Esophagus muscularis mucosa (tissue), 4 donors: ENCODE measurements at places on chromosomes 1 and 21.

DNA sequence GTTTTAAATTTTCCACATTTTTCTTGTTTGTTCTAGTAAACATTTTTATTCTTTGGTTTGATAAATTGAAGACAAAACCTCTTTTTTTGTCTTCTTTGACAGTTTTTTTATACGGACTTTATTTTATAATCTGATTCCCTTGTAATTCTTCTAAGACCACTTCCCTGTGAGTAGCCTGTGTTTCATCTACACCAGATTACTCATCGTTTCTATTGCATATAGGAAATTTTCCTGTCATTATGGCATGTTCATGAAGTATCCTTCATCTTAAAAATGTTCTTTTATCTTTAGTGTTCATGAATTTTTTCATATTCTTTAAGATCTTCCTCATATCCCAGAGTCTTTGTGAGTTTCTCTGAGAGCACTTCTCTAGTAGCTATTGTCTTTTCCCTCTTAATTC is 109.8 kb downstream of the USP25 start:
- no peak for DNase-seq

DNA sequence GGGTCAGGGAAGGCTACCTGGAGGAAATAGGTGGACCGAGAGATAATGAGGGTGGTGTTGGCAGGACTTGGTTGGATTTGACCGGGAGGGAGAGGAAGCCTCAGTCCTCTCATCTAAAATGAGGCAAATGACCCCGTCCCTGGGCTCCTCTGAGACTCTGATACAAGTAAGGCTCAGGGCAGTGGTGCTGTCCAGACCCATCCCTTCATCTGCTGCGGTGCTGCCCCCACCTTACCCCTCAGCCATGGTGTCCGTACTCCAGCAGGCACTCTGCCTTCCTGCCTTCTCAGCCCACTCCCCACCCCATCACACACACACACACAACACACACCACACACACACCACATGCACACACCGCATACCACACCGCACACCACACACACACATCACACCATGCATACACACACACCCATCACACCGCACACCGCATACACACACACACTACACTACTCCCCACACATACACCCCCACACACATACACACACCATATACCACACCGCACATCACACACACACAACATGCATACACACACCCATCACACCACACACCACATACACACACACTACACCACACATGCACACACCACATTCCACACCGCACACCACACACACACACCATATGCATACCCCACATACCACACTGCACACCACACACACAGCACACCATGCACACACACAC is 29.4 kb upstream of the SLC26A9 start:
- DNase-seq: no peak

GRCh38 chr1:235093013-235093695 is 35.5 kb downstream of the TOMM20 start:
- no peak for DNase-seq

DNA sequence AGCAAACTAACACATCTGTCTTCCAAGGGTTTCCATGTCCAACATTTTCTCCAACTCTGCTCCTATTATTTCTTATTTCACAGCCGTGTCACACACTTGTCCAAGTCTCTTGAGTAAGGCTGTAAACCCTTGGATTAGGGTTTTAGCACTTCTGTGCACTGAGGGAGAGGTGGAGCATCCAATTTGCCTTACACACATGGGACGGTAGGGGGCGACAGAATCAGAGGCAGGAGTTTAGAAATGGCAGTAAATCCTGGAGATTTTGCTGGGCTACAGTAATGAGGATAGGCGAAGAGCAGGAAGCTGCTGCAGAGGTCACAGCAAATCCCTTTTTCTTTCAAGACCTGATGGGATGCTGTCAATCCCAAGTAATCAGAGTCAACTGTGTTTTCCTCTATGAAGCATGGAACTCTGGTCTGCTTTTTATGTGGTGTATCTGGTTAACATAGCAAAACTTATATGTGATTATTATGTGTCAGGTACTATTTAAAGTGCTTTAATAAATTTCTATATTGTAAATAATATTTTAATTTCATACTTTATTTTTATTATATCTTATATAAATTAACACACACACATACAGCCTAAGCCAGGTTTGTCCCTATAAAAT is 15.4 kb upstream of the LCE5A start:
- DNase-seq: no peak
